ENCODE measurements at places on chromosomes 7 and 10. TPM values are rescaled to one million over a fixed set of nuclear protein-coding genes. Genes with fewer than 3 reads are reported as not detected.

- no peak for DNase-seq
Measured at GRCh38 chr7:155402941-155403340, 55.0 kb upstream of the EN2 start.

GRCh38 chr10:130208807-130209206, 72.6 kb downstream of the GLRX3 start:
- DNase-seq = no peak

- DNase-seq = no peak
Measured at GRCh38 chr7:29304756-29305155, 110.2 kb downstream of the CHN2 start.

GRCh38 chr10:87740254-87740655, 77.8 kb downstream of the ATAD1 start:
- no peak for DNase-seq

DNA sequence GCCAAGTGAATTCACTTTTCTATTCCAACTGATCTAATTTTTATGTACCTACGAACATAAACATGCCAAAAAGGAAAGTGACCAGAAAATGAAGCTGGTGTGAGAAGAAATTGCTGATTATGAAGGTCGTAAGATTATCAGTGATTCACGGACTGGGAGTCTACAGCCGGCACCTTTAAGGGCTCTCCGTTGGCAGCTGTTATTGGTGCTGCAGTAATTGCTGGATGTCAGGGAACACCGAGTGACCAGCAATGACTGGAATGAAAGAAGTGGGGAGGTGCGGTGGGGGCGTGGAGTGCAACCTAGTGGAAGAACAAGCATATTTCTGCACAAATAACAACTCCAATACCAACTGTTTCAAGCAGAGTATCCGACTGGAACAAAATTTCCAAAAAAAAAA, 109.8 kb upstream of the TARP start:
- DNase-seq = no peak

DNA sequence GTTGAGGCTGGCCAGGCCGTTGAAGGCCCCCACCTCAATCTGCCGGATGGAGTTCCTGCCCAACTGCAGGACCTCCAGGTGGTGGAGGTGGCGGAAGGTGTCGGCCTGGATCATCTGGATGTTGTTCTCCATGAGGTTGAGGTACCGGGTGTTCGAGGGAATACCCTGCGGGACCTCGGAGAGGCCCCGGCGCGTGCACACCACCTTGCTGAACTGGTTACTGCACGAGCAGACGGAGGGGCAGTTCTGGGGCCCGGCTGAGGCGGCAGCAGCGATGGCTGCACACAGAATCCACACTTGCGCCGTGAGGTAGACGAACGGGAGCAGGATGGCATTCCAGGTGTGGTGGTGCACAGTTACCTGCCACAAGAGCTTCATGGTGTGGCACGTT, 979 bp downstream of the LRRC4 start:
- DNase-seq = no peak

Gene SPDYE16
- polyA plus RNA-seq = 1.7 TPM

Gene EPO
- polyA plus RNA-seq = 0.34 TPM
